Stimulated activated CD8-positive, alpha-beta memory T cell treated with anti-CD3 and anti-CD28 coated beads, Interleukin-4, amount 100 ng/mL, for 1 hour (primary cell): ENCODE measurements at places on chromosomes 16 and 17.

GRCh38 chr17:28081467-28081866, 39.0 kb downstream of the NLK start:
- no peak for DNase-seq

- DNase-seq, result no peak
Measured at GRCh38 chr16:87368029-87368770, 15.4 kb downstream of the FBXO31 start.

- DNase-seq, result no peak
Measured at GRCh38 chr16:77328274-77328673, 106.6 kb downstream of the ADAMTS18 start.

DNA sequence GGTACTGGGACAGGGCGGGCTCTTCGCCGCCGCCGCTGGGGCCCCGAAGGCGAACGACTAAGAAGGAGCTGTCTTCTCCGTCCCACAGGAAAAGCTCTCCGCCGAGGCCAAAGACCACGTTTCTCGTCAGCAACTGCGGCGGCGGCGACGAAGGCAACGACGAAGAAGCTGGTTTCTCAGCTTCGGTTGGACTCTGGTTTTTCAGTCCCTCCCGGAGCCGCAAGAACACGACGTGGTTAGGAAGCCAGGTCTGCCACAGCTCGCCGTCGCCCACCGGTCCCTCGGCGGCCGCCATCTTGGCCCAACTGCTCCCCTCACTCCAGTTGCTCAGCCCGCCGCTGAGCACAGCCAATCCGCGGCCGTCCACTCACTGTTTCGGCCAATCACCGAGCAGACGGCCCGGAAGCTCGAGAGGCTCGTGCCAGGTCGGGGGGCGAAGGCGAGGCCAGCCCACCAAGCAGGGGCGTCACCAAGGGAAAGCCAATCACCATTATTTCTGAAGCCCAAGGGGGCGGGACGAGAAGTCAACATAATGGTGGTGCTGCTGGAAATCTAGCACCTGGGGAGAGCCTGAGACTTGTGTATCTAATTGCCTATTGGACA, at the start of gene NUP88:
NUP88 (minus strand) TSS at position 307 of the 603 bp plus-strand sequence; CDS start at position 295, 12 bp downstream.
- DNase-seq, result peak; percentile 93

- DNase-seq, result no peak
Measured at GRCh38 chr17:60161598-60162330, 12.0 kb downstream of the CA4 start.

- no peak for DNase-seq
Measured at GRCh38 chr17:19317359-19318095, 45.0 kb downstream of the B9D1 start.

GRCh38 chr17:65885541-65886312, 306.2 kb downstream of the CEP112 start:
- no peak for DNase-seq

- no peak for DNase-seq
Measured at GRCh38 chr17:4678448-4679026, 25.4 kb downstream of the PELP1 start.

GRCh38 chr17:40303708-40304551, 5.0 kb upstream of the RARA start:
- no peak for DNase-seq

GRCh38 chr17:79992649-79993389, 42.9 kb downstream of the TBC1D16 start:
- no peak for DNase-seq

- no peak for DNase-seq
Measured at GRCh38 chr16:35510701-35511100, 2051.3 kb downstream of the TP53TG3F start.

DNA sequence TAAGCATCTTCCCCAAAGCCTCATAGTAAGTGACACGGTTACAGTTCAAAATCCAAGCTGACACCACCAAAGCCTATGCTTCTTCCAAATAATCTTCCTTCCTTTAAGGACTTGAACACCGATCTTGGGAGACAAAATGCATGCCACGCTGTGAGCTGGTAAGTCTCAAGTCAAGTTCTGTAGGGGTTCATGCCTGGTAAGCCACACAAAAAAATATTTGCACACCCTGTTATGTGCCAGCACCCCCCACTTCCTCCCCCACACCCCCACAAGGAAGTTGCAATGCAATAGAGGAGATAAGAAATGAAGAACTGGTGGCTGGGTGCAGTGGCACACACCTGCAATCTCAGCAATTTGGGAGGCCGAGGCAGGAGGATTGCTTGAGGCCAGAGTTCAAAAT, 5.6 kb downstream of the NOG start:
- no peak for DNase-seq

DNA sequence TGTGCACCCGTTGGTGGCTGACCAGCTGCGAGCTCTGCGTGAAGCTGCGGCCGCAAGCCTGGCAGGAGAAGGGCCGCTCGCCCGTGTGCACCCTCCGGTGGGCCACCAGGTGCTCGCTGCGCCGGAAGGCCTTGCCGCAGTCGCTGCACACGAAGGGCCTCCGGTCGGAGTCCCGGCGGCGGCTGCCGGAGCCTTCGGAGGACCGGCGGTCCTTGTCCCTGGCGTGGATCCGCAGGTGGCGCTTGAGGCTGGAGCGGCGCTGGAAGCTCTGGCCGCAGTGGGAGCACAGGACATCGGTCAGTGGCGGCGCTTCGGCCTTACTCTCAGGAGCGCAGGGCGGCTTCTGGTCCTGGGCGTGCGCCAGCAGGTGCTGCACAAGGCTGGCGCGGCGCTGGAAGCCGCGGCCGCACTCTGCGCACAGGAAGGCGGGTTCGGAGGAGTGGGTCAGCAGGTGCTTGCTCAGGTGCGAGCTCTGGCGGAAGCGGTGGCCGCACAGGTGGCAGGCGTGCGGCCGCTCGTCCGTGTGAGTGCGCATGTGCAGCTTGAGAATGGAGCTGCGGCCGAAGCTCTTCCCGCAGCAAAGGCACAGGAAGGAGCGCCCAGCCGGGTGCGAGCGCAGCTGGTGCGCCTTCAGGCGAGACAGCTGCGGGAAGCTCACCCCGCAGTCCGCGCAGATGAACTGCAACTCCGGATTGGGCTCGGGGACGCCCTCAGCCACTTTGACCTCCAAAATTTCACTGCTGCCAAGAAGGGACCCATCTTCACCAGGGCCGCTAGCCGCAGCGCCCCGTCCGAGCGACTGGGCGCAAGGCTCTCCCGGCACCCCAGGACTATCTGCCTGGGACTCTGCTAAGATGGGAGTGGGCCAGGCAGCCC, 9.1 kb downstream of the ZSCAN10 start:
- no peak for DNase-seq
